Right kidney (tissue), 9 donors: ENCODE measurements at places on chromosomes 16 and 17.
A peak's percentile ranks its signal among the peaks of the same experiment; 100 is the strongest.

DNA sequence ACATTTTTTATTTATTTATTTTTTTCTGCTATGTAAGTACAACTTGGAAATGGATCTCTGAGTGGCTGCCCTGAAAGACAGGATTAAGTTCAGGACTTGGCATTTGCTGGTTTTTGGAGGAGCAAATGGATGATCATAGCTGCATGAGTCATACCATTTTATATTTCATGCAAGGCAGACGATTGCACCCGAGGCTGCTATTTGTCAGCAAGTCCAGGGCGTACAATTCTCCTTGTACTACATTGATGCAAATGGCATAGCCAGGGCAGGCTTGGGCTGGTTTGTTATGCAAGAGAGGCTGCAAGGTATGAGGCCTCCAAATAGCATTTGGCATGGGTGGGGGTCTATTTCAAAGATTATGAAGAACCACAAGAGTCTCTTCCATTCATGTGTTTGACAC, 81.2 kb upstream of the CACNG3 start:
- DNase-seq: no peak

- peak; percentile 47 for DNase-seq
These were observed 42.8 kb upstream of the GSE1 start for GRCh38 chr16:85570213-85570734.

DNA sequence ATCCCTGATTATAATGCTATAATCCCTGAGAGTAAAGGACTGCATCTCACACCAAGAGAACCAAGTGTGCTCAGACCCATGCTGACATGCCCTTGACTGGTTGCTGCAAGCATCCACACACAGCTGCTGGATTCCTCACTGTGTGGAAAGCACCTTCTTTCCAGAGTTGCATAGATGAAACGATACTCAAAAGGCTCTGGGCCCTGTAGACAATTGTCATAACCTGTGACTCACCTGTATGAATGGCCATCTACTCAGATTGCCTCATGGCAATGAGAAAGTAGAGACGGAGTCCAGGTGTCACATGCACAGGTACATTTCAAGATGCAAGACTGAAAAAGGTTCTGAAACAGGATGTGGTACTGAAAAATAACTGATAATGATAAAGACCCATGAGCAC, 58.1 kb downstream of the MPHOSPH6 start:
- no peak for DNase-seq

GRCh38 chr17:64158406-64158805, 28.5 kb upstream of the ERN1 start:
- no peak for DNase-seq

DNA sequence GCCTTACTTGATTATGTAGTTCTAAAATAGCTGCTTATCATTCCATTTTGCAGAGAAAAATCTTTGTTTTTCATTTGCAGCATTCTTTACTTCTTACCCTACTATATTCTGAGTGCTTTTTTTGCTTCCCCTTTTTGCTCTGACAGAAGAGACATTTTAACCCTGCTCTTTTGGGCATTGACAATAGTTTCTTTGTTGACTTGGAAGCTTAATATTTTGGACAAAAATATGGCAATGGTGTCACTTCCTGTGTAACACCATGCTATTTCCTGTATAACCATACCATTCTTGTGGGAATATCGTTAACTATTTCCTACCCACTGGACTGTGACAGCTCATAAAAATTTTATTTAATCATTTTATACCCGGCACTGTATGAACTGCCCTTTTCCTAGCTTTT, 747.1 kb downstream of the CDH8 start:
- DNase-seq: no peak

DNA sequence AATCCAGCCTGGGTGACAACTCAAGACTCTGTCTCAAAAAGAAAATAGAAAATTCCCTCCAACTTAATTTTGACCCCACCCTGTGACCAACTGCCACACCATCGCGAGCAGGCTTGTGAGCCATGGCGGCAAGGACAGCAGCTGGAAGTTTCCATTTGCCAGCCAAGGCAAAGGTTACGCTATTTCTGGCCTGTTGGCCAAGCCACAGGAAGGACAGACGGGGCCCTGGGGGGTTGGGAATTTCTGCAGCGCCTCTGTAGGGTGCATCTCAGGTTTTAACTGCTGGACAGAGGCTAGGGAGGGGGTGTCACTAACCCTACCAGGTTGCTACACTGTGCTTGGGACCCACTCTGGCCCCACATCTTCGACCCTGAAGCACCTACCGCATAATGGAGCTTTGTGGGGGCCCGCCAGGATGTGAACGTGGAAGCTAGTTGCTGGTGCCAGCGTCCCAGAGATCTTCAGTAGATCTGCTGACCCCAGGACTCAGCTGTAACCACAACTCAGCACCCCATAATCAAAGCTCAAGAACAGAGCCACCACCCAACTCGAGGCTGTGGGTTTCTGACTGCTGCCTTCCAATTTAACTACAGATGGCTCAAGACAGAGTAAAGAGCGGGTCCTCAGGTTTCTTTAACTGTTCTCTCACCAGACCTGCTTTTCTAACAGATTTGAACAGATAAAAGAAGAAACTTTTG, 10.9 kb downstream of the KIFC3 start:
- DNase-seq: no peak

DNA sequence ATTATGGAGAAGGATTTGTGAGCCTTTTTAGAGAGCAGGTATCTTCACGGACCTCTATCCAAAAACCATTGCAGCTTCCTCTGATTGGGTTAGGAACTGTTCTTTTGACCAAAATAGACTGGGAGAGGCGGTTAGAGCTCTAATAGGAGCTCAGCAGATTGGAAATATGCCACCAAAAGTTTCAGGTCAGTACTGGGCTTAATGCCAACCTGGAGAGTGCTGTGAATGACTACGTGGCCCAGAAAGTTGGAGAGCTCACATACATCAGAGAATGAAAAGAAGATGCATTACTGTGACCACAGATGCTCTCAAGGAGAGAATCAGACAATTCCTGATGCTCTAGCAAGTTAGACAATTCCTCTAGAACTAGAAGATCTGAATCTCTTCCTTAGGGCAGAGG, 86.5 kb downstream of the ABCA8 start:
- no peak for DNase-seq
